Stimulated activated CD8-positive, alpha-beta memory T cell treated with anti-CD3 and anti-CD28 coated beads, Interleukin-4, amount 100 ng/mL, for 4 hours (primary cell): ENCODE measurements at places on chromosomes 6 and 20.

DNA sequence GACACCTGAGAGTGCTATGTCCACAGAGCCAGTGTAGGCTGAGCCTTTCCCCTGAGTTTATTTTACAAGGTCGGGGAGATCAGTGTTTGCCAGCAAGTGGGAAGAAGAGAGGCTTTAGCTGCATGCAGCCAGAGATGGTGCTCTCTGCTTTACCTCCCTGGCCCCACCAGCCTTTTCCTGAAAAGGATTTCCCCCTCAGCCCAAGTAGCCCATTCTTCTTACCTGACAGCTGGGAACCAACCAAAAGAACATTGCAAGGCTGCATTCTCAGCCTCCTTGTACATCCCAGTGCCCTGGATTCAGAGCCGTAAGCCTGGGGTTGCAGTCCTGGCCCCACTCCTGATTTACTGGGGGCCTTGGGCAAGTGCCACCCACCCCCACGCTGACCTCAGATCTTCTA lies 16.9 kb downstream of the SNPH start:
- DNase-seq, result no peak

- DNase-seq, result no peak
Measured at GRCh38 chr6:19896693-19897010, 59.5 kb downstream of the ID4 start.

GRCh38 chr6:152529369-152529768 lies 107.8 kb downstream of the SYNE1 start:
- DNase-seq, result no peak

DNA sequence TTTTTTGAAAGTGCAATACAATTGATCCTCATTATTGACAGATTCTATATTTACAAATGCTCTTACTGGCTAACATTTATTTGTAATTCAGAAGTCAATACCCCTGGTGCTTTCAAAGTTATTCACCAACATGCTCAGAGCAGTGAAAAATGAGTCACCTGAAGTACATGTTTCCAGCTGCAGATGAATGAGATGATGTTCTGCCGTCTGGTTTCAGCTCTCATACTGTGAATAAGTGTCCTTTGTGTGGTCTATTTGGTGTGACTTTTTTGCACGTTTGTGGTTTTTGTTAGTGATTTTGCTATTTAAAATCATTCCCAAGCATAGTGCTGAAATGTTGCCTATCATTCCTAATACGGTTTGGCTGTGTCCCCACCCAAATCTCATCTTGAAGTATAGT lies 22.3 kb upstream of the EYA4 start:
- DNase-seq, result no peak

DNA sequence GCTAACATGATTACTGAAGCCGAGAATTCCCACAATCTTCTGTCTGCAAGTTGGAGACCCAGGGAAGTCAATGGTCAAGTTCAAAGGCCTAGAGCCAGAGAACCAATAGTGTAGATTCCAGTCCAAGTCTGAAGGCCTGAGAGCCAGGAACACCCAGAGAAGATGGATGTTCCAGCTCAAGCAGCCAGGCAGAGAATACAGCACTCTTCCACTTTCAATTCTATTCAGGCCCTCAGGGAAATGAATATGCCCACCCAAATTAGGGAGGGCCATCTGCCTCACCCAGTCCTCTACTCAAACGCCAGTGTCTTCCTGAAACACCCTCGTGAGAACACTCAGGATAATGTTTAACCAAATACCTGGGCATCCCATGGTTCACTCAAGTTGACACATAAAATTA lies 123.5 kb downstream of the THBS2 start:
- no peak for DNase-seq

DNA sequence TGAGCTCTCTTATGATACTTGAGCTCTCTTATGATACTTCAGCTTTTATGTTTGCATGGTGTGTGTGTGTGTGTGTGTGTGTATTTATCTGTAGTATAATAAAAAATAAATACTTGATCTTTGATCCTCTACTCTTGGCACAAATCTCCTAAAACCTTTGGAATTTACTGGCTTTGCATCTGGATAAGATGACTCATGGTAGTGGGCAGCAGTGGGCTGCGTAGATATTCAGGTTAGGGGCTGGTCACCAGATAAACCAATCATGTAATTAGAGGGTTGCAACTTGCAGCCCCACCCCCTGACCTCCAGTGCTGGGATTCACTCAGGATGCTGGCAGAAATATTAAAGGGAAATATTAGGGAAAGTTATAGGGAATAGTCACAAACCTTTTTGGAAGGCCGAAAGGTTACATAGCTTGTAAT lies 151.9 kb upstream of the COL21A1 start:
- no peak for DNase-seq

GRCh38 chr6:15875797-15876196 lies 213.0 kb upstream of the DTNBP1 start:
- no peak for DNase-seq

DNA sequence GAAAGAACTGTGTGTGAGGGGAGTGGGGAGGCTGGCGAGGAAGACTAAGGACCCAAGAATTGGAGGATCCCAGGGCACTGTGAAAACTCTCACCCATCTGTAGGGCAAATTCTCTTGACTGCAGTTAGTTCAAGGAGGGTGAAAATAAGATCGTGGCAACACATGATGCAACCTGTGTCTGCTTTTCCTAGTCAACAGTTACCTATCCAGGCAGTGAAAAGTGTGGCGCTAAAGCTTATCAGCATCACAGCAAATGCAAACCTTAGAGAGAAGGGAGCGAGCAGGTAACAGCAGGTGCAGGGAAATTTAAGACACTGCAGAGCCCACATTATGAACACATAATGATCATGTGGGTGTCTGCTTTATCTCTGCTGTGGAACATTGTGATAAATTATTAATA lies 97.7 kb upstream of the SGK1 start:
- DNase-seq, result no peak

GRCh38 chr20:35947489-35947888 lies 6.8 kb downstream of the SCAND1 start:
- no peak for DNase-seq

- DNase-seq, result no peak
Measured at GRCh38 chr20:12966468-12967085, 42.2 kb upstream of the SPTLC3 start.

DNA sequence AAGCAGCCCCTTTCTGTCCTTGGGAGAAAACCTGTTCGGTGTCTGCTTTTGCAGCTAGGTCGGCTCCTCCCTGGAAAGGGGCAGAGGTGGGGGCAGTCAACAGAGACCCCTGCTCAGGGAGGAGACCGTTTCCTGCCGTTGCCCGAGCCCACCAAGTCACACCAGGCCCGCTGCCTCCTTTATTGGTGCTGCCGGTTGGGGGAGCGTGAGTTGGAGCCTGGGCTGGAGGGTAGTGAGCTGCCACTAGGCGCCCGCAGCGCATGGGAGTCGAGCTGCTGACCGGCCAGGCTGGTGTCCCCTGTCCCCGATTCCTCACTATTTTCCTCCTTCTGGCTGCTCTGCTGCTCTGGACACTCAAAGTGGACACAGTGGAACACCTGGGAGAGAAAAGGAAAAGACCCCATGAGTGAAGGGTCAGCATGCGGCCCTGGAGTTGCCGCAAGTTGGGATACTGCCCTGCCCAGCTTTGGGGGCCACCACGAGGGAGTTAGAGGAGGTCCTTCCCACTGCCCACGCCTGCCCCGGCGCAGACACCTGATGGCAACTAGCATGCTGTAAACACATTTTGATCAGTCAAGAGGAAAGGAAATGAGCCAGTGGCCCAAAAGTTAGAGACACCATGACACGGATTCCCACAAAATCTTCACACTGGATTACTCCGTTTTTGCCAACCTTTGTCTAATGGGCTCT lies 355.4 kb downstream of the ZFAND3 start:
- DNase-seq, result no peak

DNA sequence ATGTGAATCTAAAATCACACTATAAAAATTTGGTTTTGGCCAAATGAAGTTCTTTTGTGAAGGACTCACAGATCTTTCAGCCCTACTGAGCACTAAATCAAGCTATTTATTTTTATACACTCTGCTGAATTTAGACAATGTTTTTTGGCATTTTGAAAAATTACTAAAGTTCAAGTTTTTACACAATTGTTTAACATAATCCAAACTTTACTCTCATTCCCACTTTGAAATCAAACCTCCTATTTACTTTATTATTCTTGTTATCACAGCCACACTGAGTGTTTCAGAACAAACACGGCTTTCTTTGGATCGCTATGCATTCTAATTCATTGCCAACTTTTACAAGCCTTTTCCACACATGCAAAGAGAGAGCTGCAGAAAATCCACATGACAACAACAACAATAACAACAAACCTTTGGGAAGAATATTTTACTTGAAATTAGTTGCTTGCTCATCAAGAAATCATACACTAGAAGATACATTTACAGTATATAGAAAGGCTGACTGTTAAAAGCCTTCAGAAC lies 49.1 kb upstream of the TMEM30A start:
- DNase-seq, result no peak

DNA sequence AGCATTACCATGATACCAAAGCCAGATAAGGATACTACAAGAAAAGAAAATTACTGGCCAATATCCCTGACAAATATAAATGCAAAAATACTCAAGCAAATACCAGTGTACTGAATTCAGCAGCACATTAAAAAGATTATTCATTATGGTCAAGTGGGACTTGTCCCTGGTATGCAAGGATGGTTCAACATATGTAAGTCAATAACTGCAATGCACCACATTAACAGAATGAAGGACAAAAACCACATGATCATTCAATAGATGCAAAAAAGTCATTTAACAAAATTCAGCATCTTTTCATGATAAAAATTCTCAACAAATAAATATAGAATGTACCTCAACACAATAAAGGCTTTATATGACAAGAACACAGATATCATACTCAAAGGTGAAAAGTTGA lies 9.1 kb upstream of the DEFB125 start:
- DNase-seq, result no peak

- DNase-seq, result no peak
Measured at GRCh38 chr6:28000351-28001045, 43.5 kb downstream of the OR2B6 start.

DNA sequence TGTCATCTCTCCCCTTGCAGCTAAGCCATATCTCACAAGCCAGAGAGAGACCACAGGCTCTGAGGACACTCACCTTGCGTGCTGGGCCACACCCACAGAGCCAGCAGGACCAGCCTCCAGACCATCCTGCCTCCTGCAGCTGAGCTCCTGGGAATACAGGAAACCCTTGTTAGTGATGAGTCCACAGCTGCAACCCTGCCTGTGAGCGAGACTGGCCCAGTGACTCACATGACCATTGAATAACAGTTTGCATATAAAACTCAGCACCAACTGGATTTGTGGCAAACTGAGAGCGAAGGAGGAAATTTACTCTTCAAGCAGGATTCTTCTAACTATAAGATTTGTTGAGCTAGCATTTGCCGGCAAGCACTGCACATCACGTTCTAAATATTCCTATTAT lies 3.0 kb downstream of the THBS2 start:
- no peak for DNase-seq

DNA sequence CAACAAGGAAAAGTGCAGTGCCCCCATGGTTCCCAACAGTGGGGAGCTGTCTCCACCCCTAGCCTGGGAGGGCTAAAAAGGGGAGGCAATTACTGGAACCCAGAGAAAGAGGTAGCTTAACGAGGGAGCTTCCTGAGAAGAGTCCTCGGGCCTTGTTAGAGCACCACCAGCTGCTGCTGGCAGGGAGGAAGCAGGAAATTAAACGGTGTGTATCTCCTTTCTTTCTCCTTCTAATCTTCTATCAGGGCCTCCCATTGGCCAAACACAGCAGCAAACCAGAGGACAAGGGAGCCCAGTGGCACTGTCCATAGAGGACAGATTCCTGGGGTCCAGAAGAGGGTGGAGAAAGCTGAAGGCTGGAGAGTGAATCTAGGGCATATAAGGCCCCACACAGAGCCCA lies 7.6 kb upstream of the BTN2A2 start:
- no peak for DNase-seq
